ENCODE measurements at places on chromosomes 16 and 17. TPM values are rescaled to one million over a fixed set of nuclear protein-coding genes. Genes with fewer than 3 reads are reported as not detected.

GRCh38 chr17:55925440-55925839, 174.6 kb downstream of the PCTP start:
- DNase-seq: no peak

DNA sequence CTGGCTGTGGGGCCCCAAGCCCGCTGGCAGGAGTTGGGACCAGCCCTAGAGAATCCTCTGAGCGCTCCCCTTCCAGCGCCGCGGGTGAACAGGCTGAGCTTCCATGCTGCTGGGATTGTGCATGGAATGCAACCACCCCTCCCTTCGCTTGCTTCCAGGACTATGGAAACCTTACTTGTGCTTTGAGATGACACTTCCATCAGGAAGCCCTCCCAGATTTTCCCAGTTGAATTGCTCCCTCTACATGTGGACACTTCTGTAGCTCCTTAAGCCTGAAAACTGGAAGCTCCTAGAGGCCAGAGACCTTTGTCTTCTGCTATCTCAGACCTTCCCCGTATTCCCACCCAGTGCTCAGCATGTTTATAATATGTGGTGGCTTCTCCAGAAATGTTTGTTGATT, 213.2 kb upstream of the RPL38 start:
- no peak for DNase-seq

Gene SLC52A1
- total RNA-seq: not detected

- no peak for DNase-seq
Measured at GRCh38 chr17:76701471-76701967, 9.2 kb downstream of the MXRA7 start.

Gene ADCY9
- total RNA-seq: 8.0 TPM
